ENCODE measurements at places on chromosomes 16 and 17.

DNA sequence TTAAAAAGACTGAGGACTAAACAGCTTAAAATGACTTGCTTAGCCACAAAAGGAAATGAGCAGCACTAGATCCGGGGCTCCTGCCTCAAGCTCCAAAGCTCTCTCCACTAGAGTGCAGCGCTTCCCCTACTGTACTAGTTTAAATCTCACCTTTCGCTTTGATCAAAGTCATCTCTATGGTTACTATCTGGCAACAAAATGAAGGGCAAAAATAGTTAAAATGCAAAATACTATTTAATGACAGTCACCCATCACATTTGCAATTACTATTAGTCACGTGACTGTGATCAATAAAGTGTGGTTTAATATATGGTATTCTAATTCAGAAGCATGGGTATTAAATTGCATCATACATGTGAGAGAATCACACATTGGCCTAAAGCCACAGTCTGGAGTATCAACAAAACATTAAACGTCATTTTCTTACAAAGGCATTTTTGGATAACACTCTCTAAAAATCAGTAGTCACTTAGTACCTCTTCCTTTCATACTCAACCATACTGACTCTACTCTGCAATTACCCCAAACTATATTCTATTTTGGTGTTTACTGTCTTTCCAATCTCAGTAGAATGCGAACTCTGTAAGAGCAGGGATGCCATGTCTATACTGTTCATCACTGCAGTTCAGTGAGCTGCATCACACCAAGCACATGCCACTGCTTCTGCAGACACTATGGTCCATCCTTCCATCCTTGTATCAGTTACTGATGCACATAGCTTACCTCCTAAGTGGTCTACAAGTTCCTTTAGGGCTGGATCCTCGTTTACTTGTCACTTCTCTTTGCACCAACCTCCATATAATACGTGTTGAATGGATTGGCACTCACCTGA, 6.2 kb downstream of the PSMD12 start:
- no peak for DNase-seq

- DNase-seq = no peak
Measured at GRCh38 chr17:46952115-46952514, 26.9 kb downstream of the RPRML start.

GRCh38 chr16:21638573-21638975, 13.8 kb downstream of the IGSF6 start:
- peak; percentile 97 for DNase-seq

DNA sequence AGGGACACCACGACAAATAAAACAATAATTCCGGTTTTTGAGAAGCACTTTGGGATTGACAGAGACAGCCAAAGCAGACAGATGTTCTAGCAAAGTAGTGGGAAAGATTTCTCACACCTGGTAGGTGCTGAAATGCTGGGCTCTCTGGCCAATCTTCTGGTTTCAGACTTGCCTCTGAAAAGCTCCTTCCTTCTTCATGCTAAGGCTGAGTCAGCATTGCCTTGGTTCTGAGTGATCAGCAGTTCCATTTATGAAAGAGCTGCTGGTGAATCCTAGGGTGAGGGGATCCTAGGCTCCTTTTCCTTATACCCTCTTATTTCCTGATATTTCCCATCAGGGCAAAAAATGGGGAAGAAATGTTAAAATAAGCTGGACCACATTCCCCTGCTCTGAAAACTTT, 268.7 kb upstream of the SALL1 start:
- DNase-seq = peak; percentile 22

GRCh38 chr16:73601911-73602310, 554.0 kb upstream of the ZFHX3 start:
- DNase-seq = no peak

DNA sequence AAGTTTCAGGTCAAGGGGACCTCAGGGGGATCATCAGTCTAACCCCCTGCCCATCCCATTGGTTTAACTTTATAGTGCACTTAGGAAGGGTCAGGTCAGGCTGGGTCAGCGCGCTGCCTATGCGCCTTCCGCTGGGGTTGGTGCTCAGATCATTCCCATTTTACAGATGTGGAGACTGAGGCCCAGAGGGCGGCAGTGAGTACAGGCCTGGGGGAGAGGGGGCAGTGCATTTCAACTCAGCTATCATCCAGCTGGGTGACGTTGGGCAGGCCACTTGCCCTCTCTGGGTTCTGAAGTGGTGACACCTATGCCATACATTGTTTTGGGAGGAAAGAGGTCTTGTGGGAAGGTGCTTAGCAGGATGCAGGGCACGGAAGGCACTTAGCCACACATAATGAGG, 127.8 kb upstream of the CDC42EP4 start:
- DNase-seq = no peak

GRCh38 chr16:17369421-17370222, 101.1 kb downstream of the XYLT1 start:
- DNase-seq = no peak

- DNase-seq = no peak
Measured at GRCh38 chr17:82371333-82372248, at the start of gene UTS2R. TSS of gene UTS2R (plus strand) at chr17:82371765. CDS start at chr17:82374325, 2,560 bp downstream.

- no peak for DNase-seq
Measured at GRCh38 chr16:89003831-89004208, 26.8 kb upstream of the CBFA2T3 start.

DNA sequence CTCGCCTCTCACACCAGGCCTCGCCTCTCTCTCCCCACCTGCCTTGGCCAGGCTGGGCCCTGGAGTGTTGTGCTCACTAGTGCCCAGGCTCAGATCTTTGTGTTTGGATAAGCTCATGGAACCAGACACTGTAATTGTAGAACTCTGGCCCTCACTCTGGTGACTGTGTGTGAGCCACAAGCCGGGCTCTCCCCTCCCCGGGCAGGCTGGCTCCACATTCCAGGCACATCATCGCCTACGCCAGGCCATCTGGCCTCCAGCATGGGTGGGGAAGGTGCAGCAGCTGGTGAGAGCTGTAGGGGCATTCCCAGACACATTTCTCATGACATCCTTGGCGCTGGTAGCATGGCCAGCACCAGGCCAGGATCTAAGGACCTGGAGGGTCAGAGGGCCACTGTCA, 202.3 kb downstream of the RAB11FIP4 start:
- peak; percentile 50 for DNase-seq

Data from bronchial epithelial cell (primary cell).